Left renal cortex interstitium (tissue), 4 donors: ENCODE measurements at places on chromosomes 13 and 19. TPM values are rescaled to one million over a fixed set of nuclear protein-coding genes. Genes with fewer than 3 reads are reported as not detected.

DNA sequence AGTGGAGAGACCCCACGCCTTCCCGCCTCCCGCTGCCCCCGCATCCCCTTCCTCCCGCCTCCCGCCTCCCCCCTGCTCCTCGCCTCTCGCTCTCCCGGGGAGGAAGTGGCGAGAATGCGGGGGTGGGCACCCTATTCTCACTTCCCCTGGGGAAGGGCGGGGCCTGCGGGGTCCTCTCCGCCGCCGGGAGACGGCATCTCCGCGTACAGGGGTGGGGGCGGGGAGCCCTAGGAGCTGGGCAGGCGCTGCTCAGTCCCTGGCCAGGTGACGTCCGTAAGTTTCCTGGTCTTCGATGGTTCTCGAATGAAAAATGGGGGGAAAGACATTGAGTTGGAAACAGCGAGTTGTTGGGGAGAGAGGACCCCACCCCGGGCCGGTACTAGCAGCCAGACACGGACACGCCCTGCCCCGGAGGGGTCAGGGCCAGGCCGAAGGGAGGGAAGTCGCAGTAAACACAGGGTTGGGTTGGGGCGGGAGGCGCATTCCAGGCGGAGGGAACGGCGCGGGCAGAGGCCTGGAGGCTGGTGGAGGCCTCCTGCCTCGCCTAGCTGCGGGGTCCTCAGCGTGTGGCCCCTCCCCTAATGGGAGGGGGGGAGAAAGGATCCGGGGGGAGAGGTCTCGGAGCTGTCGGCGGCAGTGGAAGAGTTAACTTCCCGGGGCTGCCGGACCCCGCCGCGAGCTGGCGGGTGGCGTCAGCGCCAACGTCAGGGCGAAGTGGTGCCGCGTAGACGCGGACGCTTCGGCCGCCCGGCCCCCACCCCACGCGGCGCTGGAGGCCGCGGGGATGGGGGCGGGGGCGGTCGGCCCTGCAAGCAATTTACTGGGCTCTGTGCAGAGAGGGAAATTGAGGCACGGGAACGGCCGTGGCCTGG is 10.4 kb upstream of the JUND start:
- DNase-seq = peak; percentile 83

GRCh38 chr19:51799774-51800472 is 5.0 kb downstream of the FPR3 start:
- DNase-seq = no peak

The PEAK3 gene
- 0.06 TPM for polyA plus RNA-seq

The SOHLH2 gene
- 2.8 TPM for polyA plus RNA-seq

DNA sequence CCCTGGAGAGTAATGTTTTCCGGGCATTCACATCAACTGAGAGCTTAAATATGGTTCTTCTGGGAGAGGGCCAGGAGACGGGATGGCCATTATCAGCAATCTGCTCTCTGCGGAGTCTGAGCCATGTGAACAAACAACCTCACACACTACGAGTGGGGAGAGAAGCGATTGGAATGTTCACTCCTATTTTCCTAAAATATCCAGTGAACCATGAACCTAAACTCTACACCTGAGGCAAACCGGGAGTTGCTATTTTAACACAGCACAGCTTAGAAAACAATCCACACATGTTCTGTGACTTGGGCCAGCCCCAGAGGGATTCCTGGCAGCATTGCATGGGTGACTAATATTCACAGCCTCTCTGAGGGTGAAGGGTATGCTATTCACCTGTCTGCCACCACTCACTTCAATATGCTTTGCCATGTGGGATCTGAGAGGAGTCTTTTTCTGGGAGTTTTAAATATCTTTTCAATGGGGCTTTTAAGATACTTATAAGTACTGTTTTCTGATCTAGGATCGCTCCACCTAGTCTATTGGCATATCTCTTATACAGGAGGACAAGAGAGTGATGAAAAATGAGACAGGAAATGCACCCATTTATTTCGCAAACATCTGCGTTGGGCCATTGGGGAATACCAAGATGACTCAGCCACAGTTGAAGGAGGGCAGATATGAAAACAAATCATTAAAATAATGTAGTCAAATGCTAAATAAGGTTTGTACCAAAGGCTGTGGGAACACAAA is 72.6 kb upstream of the SERP2 start:
- DNase-seq = no peak

The ZNF613 gene
- polyA plus RNA-seq = 16.0 TPM

DNA sequence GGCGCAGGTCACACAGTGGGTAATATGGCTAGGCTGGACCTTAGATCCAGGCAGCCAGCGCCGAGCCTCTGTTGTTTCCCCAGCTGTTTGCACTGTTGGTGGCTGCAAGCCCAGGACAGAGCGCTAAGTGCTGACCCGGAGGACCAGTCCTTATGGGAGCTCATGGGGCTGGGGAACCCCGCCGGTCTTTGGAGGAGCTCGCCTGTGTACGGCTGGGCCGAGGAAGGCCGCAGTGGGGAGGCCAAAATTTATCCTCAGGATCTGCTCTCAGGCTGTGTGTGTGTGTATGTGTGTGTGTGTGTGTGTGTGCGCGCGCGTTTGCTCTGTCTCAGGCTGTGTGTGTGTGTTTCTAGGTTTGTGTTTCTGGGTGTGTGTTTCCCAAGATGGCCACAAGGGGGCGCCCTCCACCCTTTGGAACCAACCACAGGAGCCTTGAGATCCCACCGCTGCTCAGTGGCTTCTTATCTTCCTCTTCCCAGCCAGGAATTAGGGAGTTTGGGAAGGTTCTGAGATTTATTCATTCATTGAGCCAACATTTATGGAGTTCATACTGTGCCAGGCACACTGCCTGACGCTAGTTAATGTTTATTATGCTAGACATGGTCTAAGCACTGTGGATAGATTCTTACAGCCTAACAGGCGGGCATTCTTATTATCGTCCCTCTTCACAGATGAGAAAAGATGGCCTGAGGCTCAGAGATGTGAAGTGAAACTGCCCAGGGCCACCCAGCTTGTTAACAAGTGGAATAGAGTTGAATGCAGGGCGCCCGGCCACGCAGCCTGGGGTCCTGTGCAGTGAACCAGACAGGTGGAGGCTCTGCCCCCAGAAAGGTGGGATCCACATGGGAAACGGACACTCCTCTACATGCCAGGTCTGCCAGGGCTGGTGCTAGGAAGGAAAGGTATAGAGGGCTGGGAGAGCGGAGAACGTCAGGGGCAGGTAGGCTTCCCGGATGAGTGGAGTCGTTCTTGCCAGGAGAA is 13.0 kb downstream of the PGLYRP1 start:
- DNase-seq = no peak

- DNase-seq = no peak
These were observed 16.9 kb upstream of the GPR18 start for GRCh38 chr13:99275093-99275469.

The DUS3L gene
- polyA plus RNA-seq = 36.7 TPM

DNA sequence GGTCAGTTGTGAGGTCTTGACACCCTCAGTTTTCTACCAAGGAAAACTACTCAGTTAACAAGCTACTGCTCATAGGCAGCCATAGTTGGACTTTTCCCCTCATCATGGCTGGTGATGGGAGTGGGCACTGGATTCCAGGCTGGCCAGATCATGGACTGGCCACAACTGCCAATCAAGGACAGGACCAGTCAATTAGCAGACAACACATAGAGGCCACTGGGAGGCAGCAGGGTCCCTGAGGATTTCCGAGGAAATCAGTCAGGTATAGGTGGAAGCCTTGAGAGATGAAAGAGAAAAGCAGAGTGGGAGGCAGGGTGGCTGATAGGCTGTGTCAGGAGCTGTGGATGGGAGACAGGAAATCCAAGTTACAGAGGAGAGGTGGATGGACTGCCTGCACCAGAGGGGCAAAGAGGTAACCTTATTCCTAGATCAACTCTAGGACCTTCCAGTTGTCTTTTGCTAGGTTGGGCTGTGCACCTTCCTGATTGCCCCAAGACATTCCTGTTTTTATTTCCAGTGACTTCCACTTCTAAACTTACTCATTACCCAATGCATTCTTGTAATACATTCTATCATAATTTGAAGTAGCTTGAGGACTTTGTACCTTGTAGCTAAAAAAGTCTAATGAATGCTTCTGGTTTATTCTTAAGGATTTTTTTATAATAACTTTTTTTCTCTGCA is 361.8 kb downstream of the KCNRG start:
- DNase-seq = no peak

DNA sequence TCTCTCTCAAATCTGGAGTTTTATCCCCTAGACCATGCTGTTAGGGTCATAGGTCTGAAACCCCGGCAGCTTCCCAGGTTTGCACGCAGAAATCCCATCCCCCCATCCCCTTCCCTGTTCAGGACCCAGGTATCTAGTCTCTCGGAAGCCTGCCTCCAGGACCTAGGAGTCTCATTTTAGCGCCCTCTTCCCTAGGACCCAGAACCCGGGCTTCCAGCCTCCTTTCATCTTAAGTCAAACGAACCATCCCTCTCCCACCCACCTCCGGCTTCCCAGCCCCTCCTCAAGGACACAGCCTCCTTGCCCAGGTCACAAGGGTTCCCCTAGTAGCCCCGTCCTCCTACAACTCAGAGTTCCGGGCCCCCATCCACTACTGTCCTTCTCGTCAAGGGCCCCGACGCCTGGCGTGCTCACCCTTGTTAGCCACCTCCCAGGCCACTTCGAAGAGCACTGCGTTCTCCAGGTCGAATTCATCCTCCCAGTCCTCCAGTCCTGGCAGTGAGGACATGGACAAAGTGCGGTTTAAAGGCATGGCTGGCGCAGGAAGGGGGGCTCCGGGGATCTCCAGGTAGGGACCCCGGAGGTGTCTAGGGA is 431 bp downstream of the GYS1 start:
- DNase-seq = no peak

The ZNF600 gene
- polyA plus RNA-seq = 7.9 TPM

GRCh38 chr13:29730253-29730652 is 120.2 kb downstream of the UBL3 start:
- DNase-seq = no peak

- peak; percentile 9 for DNase-seq
These were observed 159.6 kb upstream of the ATXN8OS start for GRCh38 chr13:69948016-69948415.

- DNase-seq = no peak
These were observed 1.5 kb downstream of the KLK11 start for GRCh38 chr19:51024924-51025323.

The NKG7 gene
- 1.3 TPM for polyA plus RNA-seq

The ZNF99 gene
- polyA plus RNA-seq = 1.0 TPM

The MLLT1 gene
- polyA plus RNA-seq = 125 TPM

GRCh38 chr13:21355304-21355703 is 103.8 kb downstream of the ZDHHC20 start:
- no peak for DNase-seq

DNA sequence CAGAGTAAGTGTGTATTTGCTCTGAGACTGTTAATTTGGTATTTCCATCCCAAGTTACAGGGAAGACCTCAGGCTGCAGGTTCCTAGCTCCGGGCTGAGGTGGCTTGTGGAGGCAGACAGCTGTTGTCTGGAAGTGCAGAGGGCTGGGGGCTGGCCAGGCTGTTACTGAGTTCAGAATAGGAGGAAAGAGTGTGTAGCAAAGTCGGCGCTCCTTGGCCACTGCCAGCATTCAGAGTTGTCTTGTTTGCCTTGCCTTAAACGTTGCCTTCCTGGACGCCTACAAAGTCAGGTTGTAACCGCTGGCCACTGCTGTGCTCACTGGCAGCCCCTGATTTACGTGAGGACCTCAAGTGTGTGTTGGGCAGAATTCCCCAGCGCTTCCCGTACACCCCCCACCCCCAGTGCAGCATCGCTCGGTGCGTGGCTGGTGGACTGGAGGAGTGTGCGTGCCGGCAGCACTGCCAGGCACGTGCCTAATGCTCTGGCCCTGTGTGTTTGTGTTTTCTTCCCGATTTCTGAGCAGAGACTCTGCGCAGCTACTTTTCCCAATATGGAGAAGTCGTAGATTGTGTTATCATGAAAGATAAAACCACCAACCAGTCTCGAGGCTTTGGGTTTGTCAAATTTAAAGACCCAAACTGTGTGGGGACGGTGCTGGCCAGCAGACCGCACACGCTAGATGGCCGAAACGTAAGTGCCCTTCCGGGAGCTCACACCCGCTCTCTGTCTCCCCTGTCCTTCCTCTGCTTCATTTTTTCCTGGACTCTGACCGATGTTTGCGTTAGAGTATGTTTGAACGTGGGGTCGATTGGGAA is 10.5 kb downstream of the DAZAP1 start:
- no peak for DNase-seq

DNA sequence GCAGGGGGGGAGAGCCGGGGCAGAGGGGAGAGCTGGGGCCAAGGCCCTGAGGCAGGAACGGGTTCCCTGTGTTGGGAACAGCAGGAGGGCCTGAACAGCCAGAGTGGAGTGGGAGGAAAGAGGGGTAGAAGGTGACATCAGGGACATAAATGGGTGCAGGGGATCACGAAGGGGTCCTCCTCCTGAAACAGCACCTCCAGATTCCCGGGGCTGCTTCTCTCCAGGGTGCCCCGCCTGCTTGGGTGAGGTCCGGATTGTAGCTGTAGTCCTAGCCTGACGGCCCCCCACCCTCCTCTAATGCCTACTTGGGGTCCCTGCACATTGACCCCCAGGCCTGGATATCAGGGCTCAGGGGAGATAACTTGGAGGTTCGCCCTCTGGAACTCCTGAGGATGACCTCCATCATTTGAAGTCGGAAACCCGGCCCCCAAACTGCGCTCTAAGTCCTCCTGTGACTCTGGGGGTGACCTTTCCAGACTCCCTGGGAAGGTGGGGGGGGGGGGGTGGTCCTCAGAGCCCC is 473 bp upstream of the SCN1B start:
- DNase-seq = no peak

GRCh38 chr13:22793598-22794134 is 387.1 kb upstream of the SGCG start:
- no peak for DNase-seq

DNA sequence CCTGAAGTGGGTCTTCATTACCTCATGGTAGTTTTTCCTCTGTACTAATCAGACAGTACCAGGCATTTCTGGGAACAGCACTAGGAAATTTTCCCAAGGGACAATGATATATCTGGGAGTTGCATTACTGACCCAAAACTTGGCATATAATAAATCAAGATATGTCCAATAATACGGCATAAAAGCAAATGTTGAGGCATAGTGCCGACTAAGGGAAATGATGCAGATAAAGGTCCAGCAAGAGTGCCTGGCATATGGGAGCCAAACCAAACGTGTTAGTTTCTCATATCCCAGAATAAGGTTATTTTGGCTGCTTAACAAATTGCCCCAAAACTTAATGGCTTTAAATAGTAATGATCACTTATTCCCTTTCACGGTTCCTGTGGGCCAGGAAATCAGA is 12.1 kb upstream of the TDRD3 start:
- no peak for DNase-seq

The CEACAM7 gene
- not detected for polyA plus RNA-seq

The PALM gene
- polyA plus RNA-seq = 111 TPM
